Left ventricle myocardium inferior (tissue), 1 donor: ENCODE measurements at places on chromosomes 3 and 15. TPM values are rescaled to one million over a fixed set of nuclear protein-coding genes. Genes with fewer than 3 reads are reported as not detected.
A peak's percentile ranks its signal among the peaks of the same experiment; 100 is the strongest.

- no peak for DNase-seq
Observed at GRCh38 chr15:84752700-84753099, 4.3 kb downstream of the ZNF592 start.

Gene P2RY1
- 11.2 TPM for total RNA-seq

GRCh38 chr3:11629716-11630115, 14.0 kb downstream of the VGLL4 start:
- DNase-seq = no peak

DNA sequence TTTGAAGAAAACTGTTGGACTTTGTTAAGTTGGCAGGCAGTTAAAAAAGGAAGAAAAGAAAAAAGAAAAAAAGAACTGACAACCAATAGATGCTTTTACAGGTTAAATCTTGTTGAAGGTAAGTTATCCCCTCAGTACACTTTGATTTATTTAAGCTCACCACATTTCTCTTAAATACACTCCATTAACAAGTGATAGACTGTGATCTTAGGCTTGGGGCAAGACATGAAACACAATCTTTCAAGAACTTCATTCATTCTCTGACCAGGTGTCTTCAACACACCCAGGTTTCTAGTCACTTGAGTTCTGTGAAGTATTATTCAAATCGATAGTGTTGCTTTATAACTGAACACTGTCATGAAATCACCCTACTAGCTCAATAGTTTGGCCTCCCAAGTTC, 751.9 kb downstream of the ROBO1 start:
- no peak for DNase-seq

- no peak for DNase-seq
Observed at GRCh38 chr3:186609247-186609868, 3.5 kb upstream of the AHSG start.

Gene CLDN1
- total RNA-seq = 0.08 TPM

Gene PPIP5K1
- total RNA-seq = 12.8 TPM

Gene GRM7
- total RNA-seq = not detected

GRCh38 chr15:76642671-76643070, 262.5 kb downstream of the SCAPER start:
- DNase-seq = no peak

- no peak for DNase-seq
Observed at GRCh38 chr3:73056014-73056844, 5.2 kb upstream of the EBLN2 start.

Gene NME9
- not detected for total RNA-seq

Gene MYRIP
- total RNA-seq = 1.5 TPM

DNA sequence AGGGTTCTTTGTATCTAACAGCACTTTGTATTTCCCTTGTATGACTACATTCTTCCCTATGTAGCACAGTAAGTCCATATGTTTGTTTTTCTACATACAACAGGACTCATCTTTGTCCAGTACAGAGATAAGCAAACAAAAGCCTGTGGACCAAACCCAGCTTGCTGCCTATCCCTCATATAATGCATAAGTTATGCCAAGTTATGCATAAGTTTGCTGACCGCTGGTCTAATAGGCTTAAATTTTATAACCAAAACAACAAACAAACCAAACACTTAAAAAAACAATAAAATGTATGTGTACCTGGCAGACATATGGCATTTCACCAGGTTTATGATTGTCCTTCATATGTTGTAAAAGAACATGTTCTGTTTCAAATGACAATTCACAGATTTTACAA, 56.0 kb downstream of the ZNF280D start:
- no peak for DNase-seq

DNA sequence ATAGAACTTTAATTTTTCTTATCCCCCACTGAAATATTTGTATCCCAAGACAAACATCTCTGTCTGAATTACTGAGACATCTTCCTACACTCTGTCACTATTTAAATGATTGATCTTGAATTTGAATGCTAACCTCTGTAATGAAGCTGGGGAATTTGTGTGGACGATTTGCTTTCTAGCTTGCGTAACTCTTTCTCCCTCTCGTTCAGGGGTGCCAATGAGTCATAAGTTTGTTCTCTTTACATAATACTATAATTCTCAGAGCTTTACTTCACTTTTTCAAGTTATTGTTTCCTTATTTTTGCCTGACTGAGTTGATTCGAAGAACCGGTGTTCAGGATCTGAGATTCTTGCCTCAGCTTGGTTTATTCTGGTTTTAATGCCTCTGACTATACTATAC, 783.3 kb upstream of the CADM2 start:
- no peak for DNase-seq

Gene LTK
- total RNA-seq = 1.2 TPM

Gene PLCB2
- 8.5 TPM for total RNA-seq

DNA sequence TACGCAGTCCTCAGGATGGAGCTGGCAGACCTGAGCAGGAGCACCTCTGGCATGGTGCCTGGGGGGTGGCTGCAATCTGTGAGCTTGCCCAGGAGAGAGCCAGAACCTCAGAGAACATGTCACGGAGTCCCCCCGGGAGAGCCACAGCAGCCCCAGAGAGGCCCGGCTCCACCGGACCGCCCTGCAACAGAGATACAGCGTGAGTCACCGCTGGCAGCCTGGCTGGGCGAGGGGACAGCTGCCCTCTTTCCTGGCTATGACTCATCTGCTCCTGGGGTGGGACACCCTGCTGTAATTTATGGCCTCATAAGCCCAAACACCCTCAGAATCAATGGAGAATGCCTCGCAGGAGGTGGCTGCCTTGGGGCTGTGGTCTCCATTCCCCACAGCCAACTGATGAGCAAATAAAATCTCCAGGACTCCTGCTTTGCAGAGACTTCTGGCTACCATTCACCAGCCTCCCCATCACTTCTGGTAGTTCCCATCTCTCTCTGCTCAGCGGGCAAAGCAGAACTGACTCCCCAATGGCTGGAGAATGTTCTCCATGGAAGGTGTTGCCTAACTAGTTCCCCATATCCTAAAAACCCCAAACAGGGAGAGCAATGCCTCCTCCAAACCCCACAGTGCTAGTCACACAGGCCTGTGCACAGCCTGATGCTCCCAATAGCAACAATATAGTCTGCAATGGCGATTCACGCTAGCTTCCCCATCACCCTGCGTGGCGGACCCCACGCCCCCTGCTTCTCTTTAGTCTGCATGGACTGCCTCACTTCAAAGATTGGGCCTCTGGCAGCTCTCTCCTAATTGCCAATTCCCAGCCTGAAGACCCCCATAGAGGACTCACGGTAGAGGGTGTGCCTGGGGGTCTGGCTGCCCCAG, 21.6 kb downstream of the ACSBG1 start:
- DNase-seq = peak; percentile 64

GRCh38 chr3:113736548-113737089, 9.4 kb downstream of the NAA50 start:
- DNase-seq = no peak

- no peak for DNase-seq
Observed at GRCh38 chr3:101194392-101194791, 126.0 kb downstream of the IMPG2 start.

Gene TRIM42
- total RNA-seq = not detected

GRCh38 chr3:2274526-2274925, 175.9 kb downstream of the CNTN4 start:
- DNase-seq = no peak

Gene KCNAB1
- total RNA-seq = 2.4 TPM

GRCh38 chr15:92614301-92614700, 41.3 kb downstream of the FAM174B start:
- no peak for DNase-seq

DNA sequence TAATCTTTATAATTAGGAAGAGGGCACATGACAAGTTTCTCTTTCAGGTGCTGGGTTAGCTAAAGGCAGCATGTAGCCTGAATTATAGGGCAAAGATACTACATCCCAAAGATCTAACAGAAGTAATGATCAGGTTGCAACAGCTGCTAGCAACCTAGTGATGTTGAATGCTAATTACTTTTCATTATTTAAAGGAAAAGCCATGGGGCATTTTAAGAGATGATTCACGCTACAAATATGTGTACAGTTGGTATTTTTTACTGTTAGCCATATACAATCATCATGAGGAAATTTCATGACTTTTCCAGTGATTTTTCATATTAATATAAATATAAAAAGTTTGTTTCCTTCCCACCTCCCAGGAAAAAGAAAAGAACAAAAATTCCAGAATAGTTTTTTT, 43.0 kb downstream of the NEK10 start:
- DNase-seq = no peak

DNA sequence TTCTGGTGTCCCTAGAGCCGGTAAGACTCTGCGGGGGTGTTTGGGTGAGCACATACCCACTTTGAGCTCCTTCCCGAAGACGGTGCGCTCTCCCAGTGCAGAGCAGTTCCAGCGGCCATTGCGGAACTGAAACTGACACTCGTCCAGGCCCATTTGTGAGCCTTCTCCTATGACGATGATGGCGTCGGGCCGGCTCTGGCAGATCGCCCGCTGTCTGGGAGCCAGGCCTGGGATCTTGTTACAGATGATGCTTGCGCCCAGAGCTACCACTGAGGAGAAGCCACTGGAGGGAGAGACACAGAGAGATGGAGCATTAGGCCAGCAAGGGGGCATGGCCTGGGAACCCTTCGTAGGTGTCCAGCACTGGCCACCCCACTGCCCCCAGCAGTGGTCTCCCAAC, 5.0 kb downstream of the WNT7A start:
- DNase-seq = no peak

- DNase-seq = no peak
Observed at GRCh38 chr3:36734742-36735141, 29.6 kb downstream of the DCLK3 start.

DNA sequence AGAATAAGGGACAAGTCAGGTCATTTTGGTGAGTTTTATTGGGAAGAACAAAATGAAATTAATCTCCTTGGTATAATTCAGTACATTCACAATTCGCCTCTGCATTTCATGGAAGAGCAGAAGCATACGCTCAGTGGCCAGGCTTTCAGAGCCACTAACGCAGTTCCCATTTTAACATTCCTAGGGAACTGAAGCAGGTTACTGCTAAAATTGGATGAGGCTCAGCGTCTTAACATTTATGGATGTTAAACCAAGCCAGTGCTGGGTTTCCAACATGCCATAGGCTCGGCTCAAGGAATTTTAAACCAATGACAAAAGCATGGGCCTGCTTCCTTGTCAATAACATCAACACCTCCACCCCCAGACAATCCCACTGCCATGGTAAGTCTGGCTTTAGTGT, 172.7 kb upstream of the PRICKLE2 start:
- DNase-seq = no peak
